ENCODE measurements at places on chromosomes 6 and 20. TPM values are rescaled to one million over a fixed set of nuclear protein-coding genes. Genes with fewer than 3 reads are reported as not detected.

TFAP2C gene
- polyA plus RNA-seq, result not detected

CCDC170 gene
- polyA plus RNA-seq, result 1.3 TPM

CST1 gene
- polyA plus RNA-seq, result not detected

GPR6 gene
- not detected for polyA plus RNA-seq

GPX6 gene
- not detected for polyA plus RNA-seq

CD2AP gene
- 4.2 TPM for polyA plus RNA-seq

KCNG1 gene
- 0.93 TPM for polyA plus RNA-seq

SYCP2L gene
- 0.15 TPM for polyA plus RNA-seq

ATXN1 gene
- 6.9 TPM for polyA plus RNA-seq

PTCHD4 gene
- polyA plus RNA-seq, result 38.7 TPM

ESR1 gene
- polyA plus RNA-seq, result 0.95 TPM

DDX43 gene
- not detected for polyA plus RNA-seq

PGC gene
- polyA plus RNA-seq, result not detected

ZNF184 gene
- polyA plus RNA-seq, result 5.2 TPM

SLC4A11 gene
- 1.2 TPM for polyA plus RNA-seq

TTBK1 gene
- 0.62 TPM for polyA plus RNA-seq

ANGPT4 gene
- not detected for polyA plus RNA-seq

NQO2 gene
- polyA plus RNA-seq, result 96.8 TPM

BICRAL gene
- 7.1 TPM for polyA plus RNA-seq

GSTA2 gene
- not detected for polyA plus RNA-seq

All from Purkinje cell (primary cell).